Epithelial cell of proximal tubule (primary cell): ENCODE measurements at places on chromosomes 7 and 10.

DNA sequence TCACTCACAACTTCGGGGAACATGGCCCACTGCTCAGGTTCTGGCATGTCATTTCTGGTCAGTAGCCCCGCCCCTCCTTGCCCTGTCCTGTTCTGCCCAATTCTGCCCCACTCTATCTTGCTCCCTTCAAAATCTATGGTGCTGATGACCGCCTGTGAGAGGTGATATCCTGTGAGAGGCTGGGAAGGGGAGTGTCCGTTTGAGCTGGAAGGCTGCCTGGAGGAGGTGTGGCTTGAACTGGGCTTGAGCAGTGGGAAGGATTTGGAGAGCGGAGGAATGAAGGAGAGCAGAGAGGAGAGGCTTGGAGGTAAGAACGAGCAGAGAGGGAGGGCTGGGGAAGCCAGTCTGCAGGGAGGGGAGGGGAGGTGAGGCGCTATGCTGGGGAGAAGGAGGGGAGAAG, 145.3 kb downstream of the RPS24 start:
- DNase-seq, result no peak

GRCh38 chr10:22230158-22230833, 12.5 kb upstream of the EBLN1 start:
- no peak for DNase-seq

DNA sequence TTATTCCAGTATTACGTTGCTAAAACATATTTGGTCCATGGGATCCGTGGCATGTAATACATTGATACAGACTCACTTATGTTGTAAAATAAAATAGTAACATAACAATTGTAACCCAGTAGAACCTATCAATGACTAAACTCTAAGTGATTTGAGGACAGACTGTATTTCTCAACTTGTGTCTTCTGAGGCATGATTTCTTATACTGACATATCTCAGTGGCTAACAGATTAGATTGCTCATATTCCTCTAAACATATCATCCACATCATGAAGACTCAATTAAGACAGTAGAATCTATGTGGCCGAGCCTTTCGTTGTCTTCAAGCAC, 72.3 kb downstream of the CREB5 start:
- DNase-seq, result no peak

- no peak for DNase-seq
Observed at GRCh38 chr7:93977211-93977950, 26.8 kb downstream of the BET1 start.

DNA sequence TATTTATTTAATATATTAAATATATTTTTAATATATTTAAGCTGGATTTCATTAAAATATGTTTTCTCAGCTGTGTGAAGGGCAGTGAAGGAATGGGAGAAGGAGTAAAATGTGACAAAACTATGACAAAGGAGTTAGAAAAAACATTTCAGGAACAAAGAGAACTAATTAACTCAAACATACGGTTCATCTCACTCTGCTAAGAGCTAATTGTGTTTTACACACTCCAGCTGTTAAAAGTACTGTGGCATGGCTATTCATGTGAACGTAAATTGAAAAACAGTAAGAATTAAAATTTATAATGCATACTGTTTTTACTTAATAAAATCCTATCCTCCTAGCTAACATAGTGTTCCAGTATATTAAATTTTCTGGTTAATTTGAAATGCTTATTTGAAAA, 262.5 kb upstream of the GNAI1 start:
- no peak for DNase-seq

DNA sequence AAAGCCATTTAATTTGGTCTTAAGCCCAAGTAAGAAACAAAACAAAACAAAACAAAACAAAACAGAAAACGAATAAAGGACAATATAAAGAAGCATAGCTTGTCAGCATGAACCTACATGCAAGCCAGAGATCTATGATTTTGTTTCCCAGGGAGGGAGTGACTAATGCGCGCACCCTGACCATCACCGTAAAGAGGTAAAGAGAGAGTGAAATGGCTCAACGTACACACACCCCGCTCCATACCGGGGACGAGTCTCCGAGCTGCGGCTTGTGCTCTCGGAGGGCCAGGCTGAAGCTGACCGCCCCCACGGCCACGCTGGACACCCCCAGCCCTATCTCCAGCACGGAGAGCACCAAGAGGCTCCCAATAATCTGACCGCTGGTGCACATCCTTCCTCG, 1.1 kb downstream of the TMEM196 start:
- DNase-seq, result no peak

DNA sequence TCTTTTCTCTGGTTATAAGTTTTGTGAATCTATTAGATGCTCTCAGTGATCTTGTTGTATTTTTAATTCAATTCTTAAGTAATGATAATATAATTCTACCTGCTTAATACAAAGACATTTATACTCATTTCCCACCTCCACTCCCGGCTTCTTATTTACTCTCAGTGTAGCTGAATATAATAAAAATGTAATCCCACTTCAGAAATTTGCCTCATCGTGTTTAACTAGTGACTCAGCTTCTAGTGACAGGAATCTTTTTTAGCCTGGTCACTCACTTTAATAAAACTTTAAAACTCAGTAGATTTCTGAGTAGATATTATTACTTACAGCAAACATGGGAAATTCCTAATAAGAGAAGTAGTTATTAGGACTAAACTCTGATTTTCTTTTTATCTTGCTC, 1506.2 kb upstream of the LRRTM3 start:
- DNase-seq, result no peak

GRCh38 chr7:157006829-157007469, 3.5 kb downstream of the MNX1 start:
- no peak for DNase-seq

DNA sequence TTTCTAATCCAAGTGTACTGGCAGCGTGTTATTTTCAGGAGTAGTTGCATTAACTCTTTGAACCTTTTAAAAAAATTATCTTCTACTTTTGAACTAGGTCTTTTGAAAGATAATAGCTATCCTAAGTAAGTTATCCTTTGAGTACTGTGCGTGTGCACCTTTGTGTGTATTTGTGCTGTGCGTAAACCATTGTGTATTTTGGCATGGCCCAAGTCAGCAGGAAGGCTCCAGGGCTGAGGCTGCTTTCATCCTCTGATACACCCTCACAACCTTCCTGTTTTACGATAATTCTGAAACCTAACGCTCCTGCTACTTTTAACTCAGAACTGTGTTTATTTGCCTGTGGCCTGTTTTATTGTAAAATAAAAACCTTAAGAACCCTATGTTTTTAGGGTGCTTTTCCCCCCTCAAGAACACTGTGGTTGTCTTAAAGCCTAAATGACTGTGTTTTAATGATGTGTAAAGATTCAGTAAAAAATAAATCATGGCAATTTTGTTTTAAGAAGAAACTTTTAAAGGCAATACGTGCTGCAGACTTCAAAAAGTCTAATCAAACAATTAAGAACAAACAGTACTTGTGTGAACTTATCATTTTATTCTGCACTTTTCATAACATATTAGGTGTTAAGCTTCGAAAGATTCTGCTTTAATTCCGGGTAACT, 57.5 kb downstream of the HDAC9 start:
- DNase-seq, result no peak

- DNase-seq, result no peak
Observed at GRCh38 chr7:2807460-2807844, 36.7 kb downstream of the GNA12 start.

- no peak for DNase-seq
Observed at GRCh38 chr10:95832216-95833041, 75.3 kb upstream of the CC2D2B start.

- no peak for DNase-seq
Observed at GRCh38 chr7:99305473-99306260, 20.0 kb upstream of the ARPC1A start.

DNA sequence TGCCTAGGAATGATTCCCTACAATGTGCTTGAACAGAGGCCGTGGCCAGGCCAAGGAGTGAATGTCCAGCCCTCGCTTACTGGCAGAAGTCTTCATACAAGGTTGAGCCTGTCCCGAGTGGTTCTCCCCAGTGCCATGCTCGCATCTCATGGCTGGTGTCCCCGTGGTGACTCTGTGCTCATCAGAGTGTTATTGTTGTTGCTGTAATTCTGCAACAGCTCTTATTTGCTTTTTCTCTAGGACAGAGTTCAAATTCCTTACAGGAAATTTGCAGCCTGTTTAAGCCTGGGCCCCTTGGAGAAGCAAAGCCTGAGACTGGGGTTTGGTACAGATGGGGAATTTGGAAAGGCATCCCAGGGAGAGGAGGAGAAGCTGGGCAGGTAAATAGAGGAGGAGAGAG, 157.7 kb upstream of the PRR15 start:
- DNase-seq, result no peak

GRCh38 chr7:81704595-81704994, 65.3 kb downstream of the HGF start:
- DNase-seq, result no peak

DNA sequence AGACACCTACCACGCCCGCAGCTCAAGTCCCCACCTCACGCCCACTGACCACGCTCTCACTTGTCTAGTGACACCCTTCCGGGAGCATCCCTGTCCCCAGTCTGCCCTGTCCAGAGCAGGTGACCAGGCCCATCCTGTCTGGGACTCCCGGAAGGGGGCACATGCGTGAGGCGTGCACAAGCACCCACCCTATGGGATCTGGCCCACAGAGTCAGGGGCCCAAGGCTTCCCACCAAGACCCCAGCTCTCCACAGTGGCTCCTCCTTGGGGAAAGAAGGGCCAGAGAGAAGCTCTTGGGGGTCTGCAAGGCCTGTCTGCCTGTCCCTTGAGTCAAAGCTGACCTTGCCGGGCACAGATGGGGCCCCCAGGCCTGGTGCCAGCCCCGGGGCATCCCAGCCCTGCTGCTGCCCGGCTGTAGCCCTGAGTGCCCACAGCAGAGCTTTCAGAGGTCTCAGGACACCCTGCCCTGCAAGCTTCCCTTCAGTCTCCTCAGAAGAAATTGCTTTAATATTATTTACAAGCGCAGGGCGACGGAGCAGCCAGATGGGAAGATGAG, 195.0 kb downstream of the ELFN1 start:
- no peak for DNase-seq

DNA sequence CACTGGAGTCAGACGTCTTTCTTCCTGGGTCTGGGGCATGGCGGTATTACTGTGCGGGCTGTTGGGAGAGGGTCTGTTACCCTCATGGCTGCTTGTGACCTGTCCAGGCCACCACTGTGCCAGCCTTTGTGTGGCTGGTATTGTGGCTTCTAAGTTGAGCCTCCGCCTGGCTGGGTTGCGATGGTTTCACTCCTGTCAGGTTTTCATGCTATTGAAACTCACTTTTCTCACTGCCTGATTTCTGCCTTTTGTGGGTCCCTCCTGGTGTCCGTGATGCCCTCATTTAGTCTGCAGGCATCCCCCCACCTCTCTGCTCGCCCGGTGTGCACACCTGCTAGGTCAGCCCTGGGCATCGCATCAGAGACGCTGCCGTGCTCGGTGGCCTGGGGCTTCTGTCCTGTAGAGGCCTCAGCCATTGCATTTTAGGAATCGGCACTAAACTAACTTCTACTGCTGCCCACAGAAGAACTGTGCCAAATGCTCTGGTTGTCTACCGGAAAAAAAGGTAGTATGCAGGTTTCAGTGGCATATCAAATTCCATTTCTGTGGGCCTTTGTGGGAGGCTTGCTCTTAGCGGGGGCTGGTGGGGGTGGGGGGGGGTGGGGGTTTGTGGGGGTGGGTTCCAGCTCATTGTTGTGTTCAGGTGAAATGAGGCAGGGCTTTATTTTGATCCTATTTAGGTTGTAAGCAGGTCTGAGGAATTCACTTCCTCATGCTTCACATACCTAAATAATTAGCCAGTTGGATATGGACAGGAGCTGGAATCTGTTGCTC, 64.3 kb downstream of the MGMT start:
- peak; percentile 80 for DNase-seq

GRCh38 chr10:30944005-30944404, 87.7 kb downstream of the ZNF438 start:
- no peak for DNase-seq

GRCh38 chr7:37348982-37349381, 99.7 kb downstream of the ELMO1 start:
- DNase-seq, result no peak

DNA sequence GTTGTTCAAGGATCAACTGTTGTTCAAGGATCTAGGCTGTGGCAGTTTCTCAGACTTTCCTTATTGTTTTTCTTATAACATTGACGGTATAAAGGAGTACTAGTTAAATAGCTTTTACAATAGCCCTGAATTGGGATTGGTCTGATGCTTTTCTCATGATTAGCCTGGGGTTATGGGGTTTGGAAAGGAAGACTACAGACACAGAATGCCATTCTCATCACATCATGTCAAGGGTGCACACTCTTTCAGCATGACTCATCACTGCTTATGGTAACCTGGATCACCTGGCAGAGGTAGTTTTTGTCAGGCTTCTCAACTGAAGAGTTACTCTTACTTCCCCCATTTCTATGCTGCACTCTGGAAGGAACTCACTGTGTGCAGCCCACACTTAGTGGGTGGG, 194.2 kb upstream of the NPSR1 start:
- no peak for DNase-seq

GRCh38 chr10:116183733-116184511, 89.1 kb downstream of the GFRA1 start:
- peak; percentile 49 for DNase-seq

GRCh38 chr10:58701405-58702135, 188.9 kb downstream of the BICC1 start:
- no peak for DNase-seq

GRCh38 chr7:5424749-5425506, 1.3 kb upstream of the TNRC18 start:
- no peak for DNase-seq

DNA sequence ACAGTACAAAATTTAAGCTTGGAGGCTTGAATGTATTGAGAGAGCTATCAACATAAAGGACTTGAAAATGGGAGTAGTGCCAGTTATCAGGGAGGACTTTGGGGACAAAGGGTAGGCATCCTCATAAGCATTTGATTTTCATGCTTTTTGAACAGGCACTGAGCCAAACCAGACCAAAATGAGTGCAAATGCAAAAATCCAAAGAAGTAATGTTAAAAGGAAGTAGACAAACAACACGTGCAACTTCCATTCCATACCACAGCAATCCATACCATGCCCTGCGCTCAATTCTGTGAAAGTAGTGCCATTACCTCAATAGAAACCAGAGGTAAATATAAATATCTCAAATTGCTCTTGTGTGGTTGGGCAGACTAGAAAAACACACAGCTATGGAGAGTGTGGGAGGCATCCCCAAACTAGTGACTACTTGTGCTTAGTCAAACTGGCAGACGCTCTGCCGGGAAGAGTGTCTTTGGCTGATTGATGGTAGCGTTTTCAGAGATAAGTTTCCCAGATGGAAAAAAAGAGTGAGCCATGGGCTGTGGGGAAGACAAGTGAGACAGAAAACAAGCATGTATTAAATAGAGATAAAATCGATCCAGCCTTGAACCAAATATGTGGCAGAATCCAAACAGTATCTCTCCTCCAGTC, 161.5 kb downstream of the CREB5 start:
- no peak for DNase-seq

GRCh38 chr7:144713850-144714249, 122.0 kb downstream of the TPK1 start:
- no peak for DNase-seq

- DNase-seq, result no peak
Observed at GRCh38 chr7:38709123-38709522, 78.0 kb upstream of the AMPH start.

DNA sequence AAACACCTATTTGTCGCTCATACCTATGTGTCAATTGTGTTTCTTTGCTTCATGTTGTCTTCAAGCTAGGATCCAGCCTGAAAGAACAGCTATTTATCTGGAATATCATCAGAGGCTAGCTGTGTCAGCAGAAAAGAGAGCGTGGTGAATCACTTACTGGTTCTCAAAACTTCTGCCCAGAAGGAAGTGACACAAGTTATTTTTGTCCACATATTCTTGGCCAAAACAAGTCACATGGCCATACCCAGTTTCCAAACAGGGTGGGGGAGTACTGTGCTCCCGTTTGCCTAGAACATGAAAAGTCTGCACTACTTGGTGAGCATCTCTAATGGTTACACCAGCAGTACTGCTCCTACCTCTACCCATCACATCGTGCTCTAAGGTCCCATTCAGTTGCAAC, 160.9 kb upstream of the CSTF2T start:
- no peak for DNase-seq
